ELF-1 (cell line): ENCODE measurements at places on chromosomes 6 and 20.

GRCh38 chr6:150016324-150017185 is 8.8 kb downstream of the RAET1L start:
- DNase-seq = peak; percentile 37

- DNase-seq = peak; percentile 36
These were observed 17.2 kb downstream of the UNC5CL start for GRCh38 chr6:41021832-41022231.

GRCh38 chr20:52251136-52251700 is 59.6 kb upstream of the ZFP64 start:
- DNase-seq = no peak

- peak; percentile 46 for DNase-seq
These were observed 49.4 kb upstream of the RREB1 start for GRCh38 chr6:7058250-7058923.

- DNase-seq = no peak
These were observed 5.5 kb downstream of the ANKEF1 start for GRCh38 chr20:10040070-10040975.

- DNase-seq = no peak
These were observed 16.8 kb downstream of the SENP6 start for GRCh38 chr6:75618437-75618836.
